ENCODE measurements at places on chromosomes 11 and 22.

DNA sequence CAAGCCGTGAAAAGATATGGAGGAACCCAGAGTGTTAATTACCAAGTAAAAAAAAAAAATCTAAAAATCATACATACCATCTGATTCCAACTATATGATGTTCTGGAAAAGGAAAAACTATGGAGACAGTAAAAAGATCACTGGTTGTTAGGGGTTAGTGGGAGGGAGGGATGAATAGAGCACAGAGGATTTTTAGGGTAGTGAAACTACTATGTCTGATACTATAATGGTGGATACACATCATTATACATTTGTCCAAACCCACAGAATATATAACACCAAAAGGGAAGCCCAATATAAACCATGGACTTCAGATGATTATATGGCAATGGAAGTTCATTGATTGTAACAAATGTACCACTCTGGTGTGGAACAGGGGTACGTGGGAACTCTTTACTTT, 74.1 kb downstream of the ENTHD1 start:
- DNase-seq = no peak

- no peak for DNase-seq
Measured at GRCh38 chr11:61119055-61119454, 16.8 kb downstream of the CD5 start.

DNA sequence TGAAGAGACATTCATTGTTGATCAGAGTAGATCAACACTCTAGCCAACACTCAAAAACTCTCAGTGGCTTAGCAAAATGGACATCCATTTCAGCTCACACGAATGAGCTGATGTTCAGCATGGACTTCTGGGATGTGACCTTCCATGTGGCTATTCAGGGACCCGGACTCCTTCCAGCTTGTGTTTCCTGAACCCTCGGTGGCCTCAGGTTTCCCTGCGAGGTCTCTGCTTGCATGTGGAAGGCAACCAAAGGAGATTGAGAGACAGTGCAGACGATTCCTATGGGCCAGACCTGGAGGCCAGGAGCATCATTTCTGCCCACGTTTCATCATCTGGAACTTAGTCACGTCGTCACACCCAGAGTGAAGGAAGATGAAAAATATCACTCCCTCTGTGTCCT, 1137.4 kb downstream of the TBC1D22A start:
- DNase-seq = no peak

DNA sequence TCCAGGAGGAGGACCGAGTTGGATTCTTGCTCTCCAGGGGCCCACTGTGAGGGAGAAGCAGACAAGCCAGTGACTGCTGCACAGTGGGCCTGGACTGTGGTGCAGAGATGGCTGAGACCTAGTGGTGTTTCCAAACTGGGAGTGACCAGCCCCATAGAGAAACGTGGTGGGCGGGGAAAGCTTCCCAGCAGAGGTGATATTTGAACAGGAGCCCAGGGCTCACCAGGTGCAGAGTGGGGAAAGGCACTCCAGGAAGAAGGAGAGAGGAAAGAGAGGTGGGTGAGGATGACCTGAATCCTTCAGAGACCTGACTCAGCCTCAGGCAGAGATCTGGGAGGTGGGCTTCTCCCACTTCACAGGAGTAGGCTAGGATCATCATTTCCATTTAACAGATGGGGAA, 52.1 kb upstream of the RASD2 start:
- no peak for DNase-seq

- DNase-seq = no peak
Measured at GRCh38 chr11:10272132-10272531, 21.9 kb downstream of the SBF2 start.
